Activated CD4-positive, alpha-beta T cell treated with anti-CD3 and anti-CD28 coated beads for 24 hours (primary cell): ENCODE measurements at places on chromosomes 4 and X.

DNA sequence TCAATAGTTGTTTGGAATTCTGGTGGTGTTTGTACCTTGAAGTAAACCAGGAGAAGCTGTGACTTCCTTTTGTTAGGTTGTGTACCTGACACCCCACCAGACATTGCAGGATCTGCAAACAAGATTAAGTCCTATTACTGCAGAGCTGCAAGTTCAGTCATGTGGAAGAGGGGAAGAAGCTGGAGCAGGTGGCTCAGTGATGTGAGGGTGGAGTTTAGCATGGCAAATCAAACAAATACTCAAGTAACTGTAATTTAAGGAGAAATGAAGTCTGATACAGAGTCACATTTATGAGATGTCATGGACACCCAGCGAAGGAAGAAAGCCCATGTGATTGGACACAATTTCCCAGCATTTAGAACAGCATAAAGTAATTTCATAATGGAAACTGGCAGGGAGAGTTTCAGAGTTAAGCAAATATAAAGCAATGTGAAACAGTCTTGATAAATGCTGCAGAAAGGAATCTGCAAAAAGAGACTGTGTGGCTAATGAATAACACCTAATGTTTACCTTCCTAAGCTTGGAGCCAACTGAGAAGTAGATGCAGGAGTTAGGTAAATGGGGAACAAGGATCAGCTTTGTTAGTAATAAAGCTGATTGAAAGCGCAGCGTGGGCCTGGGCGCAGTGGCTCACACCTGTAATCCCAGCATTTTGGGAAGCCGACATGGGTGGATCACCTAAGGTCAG, 249.1 kb downstream of the GBA3 start:
- DNase-seq = no peak

DNA sequence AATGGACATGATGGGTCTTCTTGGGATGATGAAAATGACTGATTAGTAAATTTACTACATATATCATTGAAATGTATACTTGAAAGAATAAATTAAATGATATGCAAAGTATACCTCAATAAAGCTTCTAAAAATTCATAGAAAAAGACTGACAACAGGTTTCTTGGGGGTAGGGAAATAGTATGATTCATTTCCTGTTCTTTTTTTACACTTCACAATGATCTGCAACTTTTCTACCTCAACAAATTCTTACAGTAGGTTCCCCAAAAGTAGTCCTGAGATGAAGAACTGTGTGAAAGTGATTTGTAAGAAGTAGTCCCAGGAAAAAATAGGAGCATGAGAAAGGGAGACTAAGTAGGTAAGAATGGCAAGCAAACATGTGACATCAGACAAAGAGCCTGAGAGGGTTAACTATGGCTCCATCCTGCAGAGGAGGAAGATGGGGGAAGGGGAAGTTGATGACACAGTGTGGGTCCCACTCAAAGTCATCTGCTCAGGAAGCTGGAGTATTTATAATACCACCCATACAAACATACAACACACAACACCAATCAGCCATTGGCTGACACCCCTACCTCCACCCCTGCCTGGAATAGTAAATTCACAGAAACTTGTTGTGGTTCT, 73.9 kb downstream of the ARHGAP6 start:
- no peak for DNase-seq

DNA sequence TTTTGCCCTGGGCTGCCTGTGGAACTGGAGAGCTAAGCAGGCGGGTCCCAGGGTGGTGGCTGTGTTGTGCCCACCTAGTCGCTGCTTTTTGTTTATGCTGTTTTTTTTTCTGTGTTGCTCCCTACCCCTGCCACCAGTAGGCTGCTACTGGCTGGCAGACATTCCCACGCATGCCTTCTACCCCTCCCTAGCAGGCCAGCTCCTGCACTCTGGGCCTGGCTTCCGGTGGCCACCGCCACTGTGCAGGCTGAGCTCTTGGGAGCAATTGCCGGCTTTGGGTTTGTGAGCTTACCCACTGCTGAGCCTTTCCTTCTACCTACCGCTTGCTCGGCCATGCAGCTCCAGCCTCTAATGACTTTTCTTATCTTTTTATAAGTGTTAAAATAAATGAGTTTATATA, 57.6 kb downstream of the RBM46 start:
- DNase-seq = no peak

DNA sequence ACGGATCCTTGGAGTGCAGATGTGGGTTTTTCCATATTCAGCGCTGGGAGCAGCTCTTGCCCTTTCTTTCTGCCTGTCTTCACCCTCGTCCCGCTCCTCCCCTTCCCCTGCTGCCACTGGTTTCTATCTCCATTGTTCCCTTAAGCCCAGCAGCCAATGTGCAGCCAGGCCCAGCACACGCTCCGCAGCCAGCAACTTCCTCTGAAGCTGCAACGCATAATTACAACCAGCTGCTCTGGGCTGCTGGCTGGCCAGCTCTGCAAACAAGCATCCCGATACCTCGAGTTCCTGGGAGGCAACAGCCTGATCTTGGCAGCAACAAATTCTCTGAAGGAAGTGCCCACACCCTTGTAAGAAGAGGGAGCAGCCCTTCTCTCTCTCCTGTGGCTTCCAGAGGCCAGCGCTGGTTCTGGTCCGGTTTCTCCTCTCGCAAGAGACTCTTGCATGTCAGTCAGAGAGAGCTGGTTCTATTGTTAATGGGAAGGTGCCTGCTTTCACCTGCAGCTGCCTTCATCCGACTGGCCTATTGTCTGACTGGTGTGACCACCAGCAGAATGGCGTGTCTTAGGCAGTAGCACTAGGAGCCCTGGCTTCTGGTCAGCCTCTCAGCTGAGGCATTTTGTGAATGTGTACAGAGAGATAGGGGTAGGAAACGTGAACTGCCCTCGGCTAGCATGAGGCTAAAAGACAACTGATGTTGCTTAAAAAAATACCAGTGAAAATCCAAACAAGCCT, 83.8 kb upstream of the MAML3 start:
- DNase-seq = no peak
